ENCODE measurements at places on chromosomes 16 and 17.

- DNase-seq = no peak
These were observed 12.4 kb upstream of the ST6GALNAC2 start for GRCh38 chr17:76598004-76598439.

- no peak for DNase-seq
These were observed 195.5 kb downstream of the RAB11FIP4 start for GRCh38 chr17:31586946-31587345.

GRCh38 chr16:25258861-25259179 is 1.2 kb upstream of the ZKSCAN2 start:
- DNase-seq = no peak

- DNase-seq = no peak
These were observed 68.1 kb downstream of the TMEM132E start for GRCh38 chr17:34647511-34647910.

- no peak for DNase-seq
These were observed 78.1 kb upstream of the DHX40 start for GRCh38 chr17:59487161-59487873.

DNA sequence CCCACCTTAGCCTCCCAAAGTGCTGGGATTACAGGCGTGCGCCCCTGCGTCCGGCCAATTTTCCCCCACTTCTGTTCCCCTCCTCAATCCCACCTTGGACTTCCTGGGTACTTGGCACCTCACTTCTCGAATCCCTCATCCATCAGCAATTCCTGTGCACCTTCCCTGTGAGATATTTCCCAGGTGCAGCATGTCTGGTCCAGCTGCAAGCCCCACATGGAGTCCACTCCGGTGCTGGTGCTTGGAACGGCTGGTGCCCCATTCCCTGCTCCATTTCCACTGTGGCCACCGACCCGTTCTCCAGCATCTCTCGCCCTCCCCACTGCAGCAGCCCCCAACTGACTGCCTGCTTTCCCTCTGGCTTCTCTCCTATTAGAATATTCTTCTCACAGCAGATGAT is 35.3 kb downstream of the NOL11 start:
- DNase-seq = no peak

GRCh38 chr16:66693149-66693548 is 3.4 kb downstream of the CMTM4 start:
- no peak for DNase-seq

DNA sequence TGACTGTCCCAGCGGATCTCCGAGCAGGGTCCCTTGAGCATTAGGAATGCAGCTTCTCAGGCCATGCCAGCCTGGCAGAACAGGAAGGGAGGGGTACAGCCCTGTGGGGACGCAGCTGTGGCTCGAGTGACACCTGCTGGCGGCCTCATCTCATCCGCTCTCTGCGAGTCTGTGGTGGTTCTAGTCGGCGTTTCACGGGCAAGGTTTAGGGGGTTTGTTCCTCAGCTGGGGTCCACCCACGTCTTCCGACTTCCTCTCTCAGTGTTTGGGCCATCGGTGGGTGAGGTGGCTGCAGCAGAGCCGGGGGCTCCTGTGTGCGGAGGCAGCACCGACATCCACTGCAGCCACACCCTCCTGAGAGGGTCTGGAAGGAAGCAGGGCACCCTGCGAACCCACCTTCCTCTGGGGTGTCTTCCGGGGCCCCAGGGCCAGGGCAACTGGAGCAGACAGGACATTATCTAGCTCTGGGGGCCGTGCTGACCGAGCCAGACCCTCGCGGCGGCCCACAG is 33.3 kb downstream of the JPH3 start:
- DNase-seq = no peak

DNA sequence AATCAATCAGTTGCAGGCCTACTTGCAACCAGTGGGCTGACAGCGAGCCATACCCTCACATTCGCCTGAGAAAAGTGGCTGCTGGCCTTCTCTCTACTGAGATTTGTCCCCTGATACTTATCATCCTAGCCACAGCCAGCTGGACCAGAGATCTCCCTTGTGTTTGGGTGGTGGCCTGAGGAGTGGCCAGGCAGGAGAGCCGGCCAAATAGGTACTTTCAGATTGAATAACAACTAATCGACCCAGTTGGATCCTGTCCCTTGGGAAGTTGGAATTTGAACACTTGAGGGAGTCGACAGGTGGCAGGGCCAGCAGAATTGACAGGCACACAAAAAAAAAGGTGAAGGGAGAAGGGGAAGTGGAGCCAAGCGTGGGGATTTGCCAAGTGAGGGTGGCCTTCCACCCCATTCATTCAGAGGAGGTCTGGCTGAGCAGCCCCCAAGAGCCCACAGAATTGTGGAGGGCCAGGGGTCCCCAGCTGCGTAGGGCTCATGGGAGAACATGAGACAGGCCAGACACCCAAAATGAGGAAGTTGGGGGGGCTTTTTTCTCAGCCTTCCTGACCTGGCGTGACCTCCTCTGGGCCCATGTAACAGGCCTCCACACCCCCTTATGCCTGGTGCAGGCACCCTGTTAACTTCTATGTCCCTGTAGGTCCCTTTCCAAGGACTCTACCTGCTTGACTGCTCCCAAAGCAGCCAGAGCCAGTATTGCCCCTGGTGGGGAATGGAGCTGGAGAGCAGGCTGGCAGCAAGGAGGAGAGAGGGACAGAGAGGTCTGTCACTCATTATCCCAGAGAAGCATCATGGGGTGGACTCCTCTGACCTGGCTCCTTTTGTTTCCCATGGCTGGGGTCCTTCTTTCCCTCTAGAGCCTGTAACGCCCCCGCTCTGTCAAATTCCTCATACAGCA is 2.9 kb upstream of the RANGRF start:
- no peak for DNase-seq

- no peak for DNase-seq
These were observed 9.6 kb upstream of the GP2 start for GRCh38 chr16:20336955-20337354.

DNA sequence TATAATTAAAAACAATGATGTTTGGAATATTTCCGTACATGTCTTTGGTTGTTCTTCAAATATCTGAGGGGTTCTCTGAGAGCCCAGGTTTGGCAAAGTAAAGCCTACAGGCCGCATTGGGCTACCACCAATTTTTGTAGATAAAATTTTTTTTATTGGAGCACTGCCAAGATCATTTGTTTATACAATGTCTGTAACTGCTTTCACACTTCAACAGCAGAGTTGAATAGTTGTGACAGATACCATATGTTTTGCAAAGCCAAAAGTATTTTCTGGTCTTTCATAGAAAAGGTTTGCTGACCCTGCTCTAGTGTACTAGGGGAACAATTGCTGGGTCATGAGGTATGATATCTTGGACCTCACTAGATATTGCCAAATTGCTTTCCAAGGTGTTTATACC is 10.5 kb downstream of the PPM1D start:
- DNase-seq = no peak

GRCh38 chr16:1973461-1974156 is 1.8 kb downstream of the TBL3 start:
- no peak for DNase-seq

GRCh38 chr16:84823484-84823883 is 3.7 kb downstream of the CRISPLD2 start:
- DNase-seq = no peak

- DNase-seq = no peak
These were observed 30.0 kb upstream of the SLC5A10 start for GRCh38 chr17:18921912-18922451.

GRCh38 chr17:63497708-63498483 is 21.0 kb downstream of the ACE start:
- no peak for DNase-seq

DNA sequence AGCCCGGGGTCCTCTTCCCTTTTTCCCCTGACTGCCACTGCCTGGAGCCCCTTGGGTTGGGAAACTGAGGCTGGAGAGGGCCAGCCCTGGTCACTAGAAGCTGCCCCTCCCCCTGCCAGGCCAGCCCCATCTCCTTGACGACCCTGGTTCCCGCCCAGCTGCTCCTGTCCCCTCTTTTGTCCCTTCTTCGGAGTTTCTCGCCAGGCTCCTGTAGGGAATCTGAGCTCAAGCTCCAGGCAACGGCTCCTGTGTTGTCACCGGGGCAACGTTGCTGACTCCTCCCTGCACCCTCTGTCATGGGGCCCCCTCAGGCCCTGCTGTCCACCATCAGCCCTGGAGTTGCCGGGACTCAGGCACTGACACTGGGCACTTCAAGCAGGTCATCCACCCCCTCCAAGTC is 5.7 kb downstream of the LLGL1 start:
- no peak for DNase-seq

- no peak for DNase-seq
These were observed 20.4 kb upstream of the MRPS23 start for GRCh38 chr17:57870283-57870635.

DNA sequence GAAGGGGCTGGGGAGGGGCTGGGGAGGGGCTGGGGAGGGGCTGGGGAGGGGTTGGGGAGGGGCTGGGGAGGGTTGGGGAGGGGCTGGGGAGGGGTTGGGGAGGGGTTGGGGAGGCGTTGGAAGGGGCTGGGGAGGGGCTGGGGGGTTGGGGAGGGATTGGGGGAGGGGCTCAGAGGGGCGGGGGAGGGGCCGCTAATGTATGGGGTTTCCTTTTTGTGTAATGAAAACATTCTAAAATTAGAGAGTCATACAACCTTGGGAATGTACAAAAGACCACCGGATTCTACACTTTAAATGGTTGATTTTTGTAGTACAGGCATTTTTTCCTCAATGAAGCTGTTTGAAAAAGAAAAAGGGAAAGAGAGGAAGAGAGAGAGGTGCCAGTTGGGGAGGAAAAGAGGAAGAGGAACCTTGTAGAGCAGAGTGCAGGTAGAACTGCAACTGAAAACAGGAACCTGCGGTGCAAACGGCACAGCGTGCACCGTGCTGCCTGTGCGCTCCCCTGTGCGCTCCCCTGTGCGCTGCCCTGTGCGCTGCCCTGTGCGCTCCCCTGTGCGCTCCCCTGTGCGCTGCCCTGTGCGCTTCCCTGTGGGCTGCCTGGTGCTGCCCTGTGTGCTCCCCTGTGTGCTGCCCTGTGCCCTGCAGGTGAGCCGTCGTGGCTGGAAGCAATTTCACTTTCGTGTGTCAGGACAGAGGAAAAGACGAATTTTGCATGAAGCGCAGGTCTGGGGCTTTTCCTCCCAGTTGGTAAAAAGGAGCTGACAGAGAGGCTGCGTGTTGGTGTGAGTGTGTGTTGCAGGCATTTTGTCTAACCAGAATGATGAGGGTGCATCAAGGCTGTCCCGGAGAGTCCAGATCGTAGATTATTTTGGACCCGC is 40.8 kb downstream of the METRNL start:
- DNase-seq = no peak

DNA sequence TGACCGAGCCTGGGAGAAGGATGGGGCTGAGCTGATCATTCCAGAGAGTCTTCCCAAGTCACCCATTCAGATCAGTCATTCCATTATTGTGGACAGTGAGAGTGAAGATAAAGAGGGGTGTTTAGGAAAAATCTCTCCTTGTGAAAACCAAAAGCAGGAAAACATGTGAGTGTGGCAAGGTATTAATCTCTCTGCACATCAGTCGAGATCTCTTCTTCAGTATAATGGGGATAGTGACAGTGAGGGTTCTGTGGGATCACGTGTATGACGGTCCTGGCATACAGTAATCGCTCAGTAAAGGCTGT is 35.4 kb downstream of the CHD9 start:
- DNase-seq = no peak

- peak; percentile 2 for DNase-seq
These were observed 110.0 kb upstream of the PSMD7 start for GRCh38 chr16:74186561-74186971.

- DNase-seq = no peak
These were observed 26.8 kb upstream of the DLX3 start for GRCh38 chr17:50021681-50022370.

- no peak for DNase-seq
These were observed 244.8 kb downstream of the NTN1 start for GRCh38 chr17:9266031-9266680.

- no peak for DNase-seq
These were observed 11.6 kb upstream of the CAMKK1 start for GRCh38 chr17:3904501-3904900.

GRCh38 chr17:28711723-28712031 is at the start of gene PROCA1:
TSS of gene PROCA1 (minus strand) at chr17:28711888. CDS start at chr17:28711660, 228 bp downstream.
- DNase-seq = no peak

GRCh38 chr17:10613775-10614513 is 43.2 kb downstream of the MYH3 start:
- DNase-seq = no peak

DNA sequence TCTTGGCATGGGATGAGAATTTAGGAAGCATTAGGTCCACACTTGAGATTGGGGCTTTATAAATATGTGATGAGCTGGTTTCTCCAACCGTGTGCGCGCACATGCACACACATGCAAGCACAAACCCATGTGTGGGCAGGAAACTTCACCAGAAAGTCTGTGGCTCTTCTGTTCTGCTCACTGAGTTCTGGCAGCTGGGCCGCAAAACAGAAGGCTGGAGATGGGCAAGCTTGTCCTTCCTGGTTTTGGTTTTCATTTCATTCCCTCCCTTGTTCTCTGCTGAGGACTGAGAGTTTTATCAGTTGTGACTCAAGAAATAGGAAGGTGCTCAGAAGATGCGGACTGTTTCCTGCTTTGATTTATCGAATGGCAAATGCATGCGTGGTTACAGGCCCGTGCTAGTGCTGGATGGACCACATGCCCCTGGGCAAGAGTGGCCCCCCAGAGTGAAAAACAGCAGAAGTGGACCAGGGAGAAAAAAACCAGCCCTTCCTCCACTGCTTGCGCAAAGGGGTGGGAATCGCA is 14.1 kb downstream of the MAP3K14 start:
- DNase-seq = no peak

DNA sequence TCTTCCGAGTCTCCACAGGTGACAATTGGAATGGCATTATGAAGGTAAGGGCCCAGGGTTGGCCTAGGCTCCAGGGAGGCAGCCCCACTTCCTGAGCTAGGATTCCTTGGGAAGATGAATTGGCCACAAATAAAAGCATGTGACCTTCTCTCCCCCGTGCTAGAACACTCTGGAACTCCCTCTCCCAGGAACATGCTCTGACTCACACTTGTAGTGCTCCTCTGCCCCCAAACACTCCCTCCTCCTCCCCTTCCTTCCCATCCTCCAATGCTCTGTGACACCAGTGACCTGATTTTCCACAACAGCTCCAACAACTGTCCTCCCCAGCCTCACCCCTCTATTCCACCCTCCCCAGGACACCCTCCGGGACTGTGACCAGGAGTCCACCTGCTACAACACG is 16.4 kb upstream of the ABCC3 start:
- no peak for DNase-seq

GRCh38 chr17:73017658-73018057 is 74.8 kb downstream of the SLC39A11 start:
- DNase-seq = peak; percentile 30

DNA sequence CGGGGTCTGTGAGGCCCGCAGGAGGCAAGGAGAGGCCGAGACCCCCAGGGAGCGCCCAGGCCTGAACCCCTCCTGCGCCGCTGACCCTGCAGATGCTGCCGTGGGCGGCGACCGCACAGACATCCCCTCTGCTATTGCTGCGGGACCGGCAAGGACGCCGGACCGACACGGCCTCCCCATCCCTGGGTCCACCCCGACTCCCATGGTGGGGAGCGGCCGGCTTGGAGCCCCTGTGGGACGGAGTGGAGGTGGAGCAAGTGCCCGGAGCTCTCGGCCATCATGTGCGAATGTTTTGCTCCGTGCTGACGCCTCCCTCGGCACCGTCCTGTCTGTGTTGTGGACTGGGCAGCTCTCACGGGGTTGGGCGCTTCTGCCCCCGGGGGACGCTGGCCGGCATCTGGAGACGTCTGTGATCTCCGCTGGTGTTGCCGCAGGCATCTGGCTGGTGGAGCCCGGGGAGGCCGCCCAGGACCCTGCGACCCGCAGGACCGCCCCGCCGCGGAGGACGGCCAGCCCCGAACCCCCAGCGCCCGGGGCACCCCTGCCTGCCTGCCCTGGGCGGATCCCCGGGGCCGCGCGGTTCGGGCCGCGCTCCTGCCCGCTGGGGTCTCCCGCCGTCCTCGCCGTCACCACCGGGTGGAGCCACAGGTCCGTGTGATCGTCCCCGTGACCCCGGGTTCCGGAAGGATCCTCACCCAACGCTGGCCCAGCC is 12.8 kb upstream of the GNG13 start:
- DNase-seq = no peak

GRCh38 chr16:12132290-12132689 is 155.8 kb downstream of the SNX29 start:
- peak; percentile 65 for DNase-seq
